ENCODE measurements at places on chromosomes 13 and 19.
A peak's percentile ranks its signal among the peaks of the same experiment; 100 is the strongest.

GRCh38 chr13:48998641-48999292 lies 23.1 kb downstream of the FNDC3A start:
- DNase-seq = no peak

GRCh38 chr13:77386880-77387606 lies 60.1 kb upstream of the MYCBP2 start:
- DNase-seq = peak; percentile 1

- no peak for DNase-seq
These were observed 869.4 kb downstream of the PCDH17 start for GRCh38 chr13:58500938-58501337.

DNA sequence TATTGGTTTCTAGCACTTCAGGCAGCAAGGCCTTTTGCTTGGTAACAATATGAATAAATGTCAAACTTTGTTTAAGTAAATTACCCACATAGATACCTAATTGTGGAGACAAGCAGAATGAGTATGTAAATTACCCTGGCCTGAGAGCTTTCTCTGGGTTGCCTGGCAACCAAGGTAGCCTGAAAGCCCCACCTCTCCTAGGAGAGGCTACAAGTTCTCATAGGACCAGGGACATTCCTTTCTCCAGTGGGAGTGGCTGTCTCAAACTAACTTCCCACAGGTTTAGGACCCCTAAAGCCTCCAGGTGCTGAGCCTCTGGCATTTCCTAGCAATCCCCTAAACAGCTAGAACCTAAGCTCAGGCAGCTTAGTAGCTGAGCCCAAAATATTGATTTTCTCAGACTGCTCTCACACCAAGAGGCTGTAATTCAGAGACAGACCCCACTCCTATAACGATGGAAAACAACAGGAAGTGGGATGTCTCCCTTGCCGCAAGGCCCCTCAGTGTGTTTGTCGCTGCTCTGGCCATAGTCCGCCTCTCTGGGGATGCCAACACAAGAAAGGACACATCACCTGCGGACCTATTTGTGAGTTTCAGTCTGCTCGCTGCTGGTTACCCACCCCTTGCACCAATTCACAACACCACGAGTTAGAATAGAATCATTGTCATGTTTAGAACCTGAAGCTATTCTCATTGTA lies 207.3 kb downstream of the DLEU7 start:
- no peak for DNase-seq

GRCh38 chr13:52906122-52906903 lies 57.9 kb upstream of the PCDH8 start:
- DNase-seq = no peak

DNA sequence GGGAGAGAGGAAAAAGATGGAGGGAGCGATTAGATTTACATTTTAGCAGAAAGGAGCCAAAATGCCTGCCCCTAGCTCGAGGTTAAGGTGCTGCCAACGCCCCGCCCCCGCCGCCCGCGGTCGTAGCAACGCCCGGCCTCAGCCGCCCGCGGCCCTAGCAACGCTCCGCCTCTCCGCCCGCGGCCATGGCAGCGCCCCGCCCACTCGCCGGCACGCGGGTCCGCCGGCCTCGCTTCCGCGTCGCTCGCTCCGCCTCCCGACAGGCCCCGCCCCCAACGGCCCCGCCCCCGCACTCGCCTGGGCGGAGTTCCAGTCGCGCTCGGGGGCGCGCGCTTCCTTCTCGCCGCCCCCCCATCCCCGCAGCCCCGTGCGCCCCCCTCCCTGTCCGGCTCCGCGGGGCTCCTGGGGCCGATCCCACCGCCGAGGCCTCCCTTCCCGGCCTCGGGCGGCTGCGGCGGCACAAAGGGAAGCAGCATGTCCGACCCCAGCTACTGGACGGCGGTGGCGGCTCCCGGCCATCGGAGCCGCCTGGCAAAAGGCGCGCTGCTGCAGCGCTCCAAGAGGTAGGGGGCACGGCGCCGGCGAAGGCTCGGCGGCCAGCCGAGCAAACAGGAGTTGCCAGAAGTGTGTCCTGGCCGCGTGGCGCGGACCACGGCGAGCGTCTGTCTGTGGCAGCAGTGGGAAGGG lies 20.3 kb downstream of the MAST3 start:
- DNase-seq = peak; percentile 93

Data from HTR-8/SVneo (cell line).